ENCODE measurements at places on chromosomes 2 and 18. TPM values are rescaled to one million over a fixed set of nuclear protein-coding genes. Genes with fewer than 3 reads are reported as not detected.

GRCh38 chr2:66467718-66468117, 32.8 kb downstream of the MEIS1 start:
- DNase-seq = no peak

GRCh38 chr2:238466243-238466756, 39.6 kb downstream of the ASB1 start:
- no peak for DNase-seq

- no peak for DNase-seq
These were observed 183.8 kb upstream of the MSH6 start for GRCh38 chr2:47599171-47599570.

- no peak for DNase-seq
These were observed 110.6 kb upstream of the RIOK3 start for GRCh38 chr18:23342506-23342905.

GRCh38 chr2:156526950-156527636, 90.9 kb downstream of the GPD2 start:
- no peak for DNase-seq

- DNase-seq = no peak
These were observed 234.0 kb downstream of the BCL2 start for GRCh38 chr18:63085611-63086010.

DNA sequence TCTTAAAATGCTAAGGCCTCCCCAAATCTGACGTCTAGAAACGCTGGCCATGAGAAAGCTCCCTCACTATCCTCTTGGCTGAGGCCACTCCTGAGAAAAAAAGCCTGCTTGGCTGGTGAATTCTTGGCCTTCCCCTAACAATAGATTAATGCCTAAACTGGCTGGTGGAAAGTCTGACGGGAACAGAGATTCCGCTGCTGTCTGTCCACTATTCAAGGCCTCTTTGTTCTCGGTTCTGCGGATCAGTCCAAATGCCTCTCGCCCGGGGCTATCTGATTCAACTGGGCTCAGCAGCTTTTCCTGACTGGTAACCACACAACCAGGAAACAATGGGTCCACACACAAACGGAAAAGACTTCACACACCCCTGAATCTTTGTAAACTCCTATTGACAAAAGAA, 27.2 kb downstream of the PXDN start:
- DNase-seq = no peak

DNA sequence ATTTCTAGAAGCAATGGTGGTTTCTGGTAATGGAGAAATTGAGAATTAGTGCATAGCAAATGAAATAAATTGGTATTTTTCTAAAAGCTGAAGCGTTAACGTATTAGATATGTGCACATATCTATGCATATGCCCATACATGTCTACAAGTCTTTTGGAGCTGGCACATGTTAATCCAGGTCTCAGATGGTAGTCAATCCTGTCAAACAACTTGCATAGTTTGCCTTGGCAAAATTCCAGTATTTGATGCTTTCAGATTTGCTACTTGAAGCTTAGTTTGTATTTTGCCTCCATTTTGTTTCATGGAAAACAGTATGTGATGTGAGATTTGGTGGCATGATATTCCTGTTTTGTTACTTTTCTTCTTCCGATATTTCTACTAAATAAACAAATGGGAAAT, 304.6 kb downstream of the PARD3B start:
- DNase-seq = no peak

DNA sequence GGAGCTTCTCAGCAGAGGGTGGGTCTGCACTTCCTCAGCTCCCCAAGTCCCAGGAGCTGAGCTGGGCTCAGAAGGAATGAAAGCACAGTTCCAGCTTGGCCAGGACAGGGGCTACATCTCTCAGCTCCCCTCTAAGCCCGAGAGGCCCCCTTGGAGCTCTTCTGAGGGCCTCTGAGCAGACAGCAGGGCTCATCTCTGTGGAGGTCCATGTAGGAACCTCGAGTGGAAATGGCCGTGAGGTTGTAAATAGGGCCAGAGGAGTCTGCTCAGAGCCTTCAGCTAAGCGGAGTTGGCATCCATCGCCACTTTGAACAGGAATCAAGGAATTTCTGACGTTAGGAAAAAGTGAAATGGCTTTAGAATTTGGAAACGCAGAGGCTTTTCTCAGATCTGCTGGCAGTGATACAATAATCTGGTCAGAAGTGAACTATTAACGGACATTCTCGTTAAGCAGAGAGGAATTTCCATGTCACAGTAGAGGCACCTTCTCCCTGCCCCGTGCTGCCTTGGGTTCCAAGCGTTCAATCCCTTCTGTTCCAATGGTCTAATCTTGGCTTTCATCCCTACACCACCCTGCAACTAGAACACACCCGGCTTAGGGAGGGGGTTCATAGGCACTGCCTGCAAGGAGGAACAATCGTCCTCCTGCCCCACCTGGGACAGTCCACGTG, 213.9 kb downstream of the NDUFA10 start:
- no peak for DNase-seq

DNA sequence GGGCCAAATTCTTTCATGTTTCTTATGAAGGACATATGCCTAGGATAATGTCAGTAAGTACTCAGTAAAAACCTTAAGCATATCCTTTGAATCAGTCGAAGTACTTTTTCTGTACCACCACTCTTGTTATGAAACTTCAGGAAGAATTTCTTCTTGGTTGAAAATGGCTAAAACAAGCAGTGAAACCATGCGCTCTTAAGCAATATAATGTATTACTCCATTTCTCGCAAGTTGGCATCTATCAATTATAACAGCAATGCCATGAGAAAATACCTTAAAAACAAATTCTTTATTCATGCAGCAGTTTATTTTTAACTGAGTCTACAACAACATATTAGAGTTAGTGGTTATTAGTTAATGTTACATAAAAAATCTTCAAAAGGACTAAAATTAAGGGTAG, 41.0 kb downstream of the SLC66A3 start:
- DNase-seq = no peak

DNA sequence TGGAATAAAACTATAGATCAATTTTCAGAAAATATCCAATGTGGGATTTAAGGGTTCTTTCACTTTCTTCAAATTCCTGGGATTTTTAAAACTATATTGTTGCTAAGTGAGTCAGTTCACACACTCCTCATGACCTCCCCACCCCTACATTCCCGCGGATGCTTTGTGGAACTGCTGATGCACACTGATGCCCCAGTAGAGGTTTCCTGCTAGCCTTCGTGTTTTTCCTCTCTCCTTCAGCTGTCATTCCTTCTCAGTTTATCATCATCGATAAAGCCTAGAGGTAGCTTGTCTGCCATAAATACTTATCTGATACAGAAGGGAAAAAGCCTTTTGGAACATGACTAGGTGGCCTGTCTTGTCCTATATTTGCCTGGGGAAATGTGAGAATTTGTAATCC, 67.4 kb upstream of the GALNT5 start:
- DNase-seq = no peak

DNA sequence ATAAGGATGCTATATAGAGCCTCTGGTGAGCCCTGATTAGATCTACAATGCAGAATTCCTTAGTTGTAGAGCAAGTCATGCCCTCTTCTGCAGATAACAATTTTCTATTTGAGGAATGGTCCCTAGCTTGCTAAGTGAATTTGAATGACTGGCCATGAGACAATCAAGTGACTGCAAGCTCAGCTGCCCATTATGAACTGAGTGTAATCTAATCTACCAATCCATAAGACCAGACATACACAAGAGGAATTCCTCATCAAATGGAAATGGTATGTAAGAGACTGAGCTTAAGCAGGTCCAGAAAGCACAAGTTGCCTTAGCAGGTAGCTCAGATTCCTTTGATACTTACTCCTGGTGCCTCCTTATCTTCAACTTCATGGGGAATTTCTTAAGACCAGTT, 4.8 kb upstream of the ANKRD44 start:
- no peak for DNase-seq

DNA sequence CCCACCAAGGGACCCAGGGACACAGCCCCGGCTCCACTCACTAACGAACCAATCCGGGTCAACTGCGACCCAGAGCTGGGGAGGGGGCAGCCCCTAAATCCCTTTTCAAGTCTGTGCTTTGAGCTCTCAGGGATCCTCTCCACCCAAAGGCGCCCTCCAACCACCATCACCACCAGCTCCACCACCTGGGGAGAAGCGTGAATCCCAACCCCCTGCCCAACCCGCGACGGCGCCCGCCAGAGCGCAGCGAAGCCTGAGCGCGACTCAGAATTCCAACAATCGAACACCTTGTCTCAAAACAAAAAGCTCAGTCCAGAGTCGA, 497 bp downstream of the DSC3 start:
- no peak for DNase-seq

DNA sequence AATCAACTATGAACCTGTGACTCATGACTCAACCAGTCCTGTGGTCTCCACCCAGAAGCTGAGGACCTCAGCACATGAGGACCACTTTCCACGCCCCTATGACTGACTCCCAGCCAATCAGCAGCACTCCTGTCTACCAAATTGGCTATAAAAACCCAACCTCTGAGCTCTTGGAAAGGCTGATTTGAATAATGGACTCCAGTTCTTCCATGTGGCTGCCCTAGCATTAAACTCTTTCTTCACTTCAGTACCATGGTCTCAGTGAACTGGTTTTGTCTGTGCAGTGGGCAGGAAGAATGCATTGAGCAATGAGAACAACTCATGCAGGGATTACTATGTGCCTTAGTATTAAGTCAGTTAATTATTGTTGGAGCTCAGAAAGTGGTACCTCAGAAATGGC, 78.3 kb downstream of the CMPK2 start:
- DNase-seq = no peak

- peak; percentile 52 for DNase-seq
These were observed 57.6 kb downstream of the DPYSL5 start for GRCh38 chr2:26905341-26906198.

NT5C1B gene
- total RNA-seq = not detected

MAIP1 gene
- 21.9 TPM for total RNA-seq

ADD2 gene
- 0.95 TPM for total RNA-seq

RBM44 gene
- total RNA-seq = 0.55 TPM

APOB gene
- 14.8 TPM for total RNA-seq

IDH1 gene
- total RNA-seq = 239 TPM

TLX2 gene
- total RNA-seq = 0.12 TPM

NGEF gene
- total RNA-seq = 12.0 TPM

CNRIP1 gene
- total RNA-seq = 21.6 TPM

All from mucosa of gallbladder (tissue), 1 donor.